ENCODE measurements at places on chromosomes 3 and 15.

GRCh38 chr3:148554367-148554766 is 143.3 kb upstream of the AGTR1 start:
- DNase-seq = no peak

DNA sequence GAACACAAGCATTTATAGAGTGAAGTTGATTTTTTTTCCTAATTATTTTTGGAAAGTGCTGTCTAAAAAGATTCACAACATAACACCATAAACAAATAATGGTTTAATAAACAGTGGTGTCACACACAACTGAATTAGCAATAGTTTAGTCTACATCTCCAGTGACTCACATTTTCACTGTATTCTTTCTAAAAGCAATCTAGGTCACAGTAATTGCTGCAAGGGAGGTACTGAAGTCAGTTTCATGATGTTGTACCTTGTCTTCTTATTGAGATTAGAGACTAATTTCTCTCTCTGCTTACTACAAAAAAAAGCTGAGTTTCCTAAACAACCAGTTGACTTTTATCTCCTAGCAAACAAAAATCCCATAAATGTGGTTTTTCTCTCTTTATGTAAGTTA is 29.6 kb downstream of the PLSCR4 start:
- no peak for DNase-seq

GRCh38 chr3:185479373-185479945 is 19.4 kb downstream of the TMEM41A start:
- DNase-seq = no peak

DNA sequence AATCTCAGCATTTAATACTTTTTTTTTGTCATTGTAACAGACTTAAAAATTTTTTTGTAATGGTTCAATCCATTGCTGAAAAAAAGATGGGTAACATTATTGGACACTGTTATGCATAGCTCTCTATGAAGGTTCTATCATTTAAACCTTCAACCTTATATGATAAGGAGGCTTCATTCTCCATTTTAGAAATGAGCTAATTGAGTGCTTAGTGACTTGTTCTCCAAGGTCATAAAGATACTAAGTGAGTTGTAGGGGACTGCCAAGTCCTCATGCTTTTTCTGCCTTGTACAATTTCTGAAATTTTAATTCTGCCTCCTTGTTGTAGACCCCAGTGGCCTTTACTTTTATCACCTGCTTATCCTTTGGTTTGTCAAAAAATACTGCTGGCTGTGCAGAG is 56.7 kb downstream of the MGA start:
- no peak for DNase-seq

GRCh38 chr3:192917028-192917403 is 640 bp downstream of the MB21D2 start:
- DNase-seq = no peak

- DNase-seq = no peak
Observed at GRCh38 chr3:126528800-126529541, 5.0 kb downstream of the CHST13 start.

- DNase-seq = no peak
Observed at GRCh38 chr3:172063456-172064432, 24.4 kb downstream of the FNDC3B start.

DNA sequence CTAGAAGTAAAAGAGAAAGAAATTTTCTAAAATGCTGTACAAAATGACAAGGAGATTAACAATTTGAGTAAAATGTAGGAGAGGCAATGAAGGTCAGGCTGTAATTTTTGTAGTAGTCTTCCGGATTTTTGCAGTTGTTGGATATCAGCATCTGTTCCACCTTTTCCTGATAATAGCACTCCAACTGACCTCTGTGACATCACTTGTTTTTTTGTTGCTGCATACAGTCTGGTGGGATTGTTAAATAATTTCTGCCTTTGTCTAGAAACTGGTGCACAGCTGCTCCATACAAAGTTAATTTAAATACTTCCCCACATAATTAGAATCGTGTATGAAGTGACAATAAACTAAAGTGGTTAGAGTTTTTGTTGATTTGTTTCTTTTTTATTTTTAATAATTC is 731.4 kb downstream of the PLOD2 start:
- DNase-seq = no peak

DNA sequence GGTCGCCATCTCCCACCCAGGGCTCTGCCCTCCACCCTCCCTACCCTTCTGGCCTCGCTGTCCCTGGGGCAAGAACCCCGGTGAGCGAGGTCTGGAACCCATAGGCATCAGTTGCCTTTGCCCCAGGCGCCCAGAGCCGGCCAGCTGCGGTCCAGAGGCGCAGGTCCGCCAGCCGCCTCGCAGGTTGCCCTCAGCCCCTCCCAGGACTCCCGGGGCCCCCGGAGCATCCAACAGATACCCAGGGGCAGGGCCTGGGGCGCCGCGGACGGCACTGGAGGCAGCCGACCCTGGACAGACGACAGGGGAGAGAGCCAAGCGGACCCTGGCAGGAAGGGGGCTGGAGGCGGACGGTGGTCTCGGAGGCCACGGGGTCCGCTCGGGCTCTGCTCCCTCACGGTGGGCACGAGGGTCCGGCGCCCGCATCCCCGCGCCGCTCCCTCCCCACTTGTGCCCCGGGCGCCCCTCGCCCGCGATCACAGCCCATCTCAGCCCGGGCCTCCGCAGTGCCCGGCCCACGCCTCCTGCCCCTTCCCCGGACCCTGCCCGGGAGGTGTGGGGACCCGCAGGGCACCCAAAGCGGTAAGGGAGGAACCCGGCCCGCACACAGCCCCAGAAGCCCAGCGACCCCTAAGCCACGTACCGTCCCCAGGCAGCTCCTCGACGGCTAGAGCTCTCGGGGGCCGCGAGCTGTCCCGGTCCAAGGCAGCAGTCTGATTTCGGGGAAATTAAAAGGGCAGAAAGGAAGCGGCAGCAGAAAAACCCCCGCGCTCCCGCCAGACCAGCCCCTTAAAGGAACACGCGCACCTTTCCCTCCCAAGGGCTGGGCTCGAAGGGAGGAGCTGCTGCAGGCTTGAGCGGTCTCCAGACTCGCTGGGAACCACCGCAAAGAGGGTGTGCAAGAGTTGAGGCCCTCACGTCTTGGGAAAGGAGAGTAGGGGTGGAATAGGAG is at the start of gene HAPLN3:
TSS of gene HAPLN3 (minus strand) at position 726 of the 949 bp plus-strand sequence. CDS start 8,246 bp downstream, outside the sequence.
- no peak for DNase-seq

- no peak for DNase-seq
Observed at GRCh38 chr3:156483426-156483825, 71.5 kb downstream of the SSR3 start.

GRCh38 chr15:34714476-34715121 is 40.2 kb downstream of the GJD2 start:
- DNase-seq = no peak

GRCh38 chr3:38600551-38600950 is 48.9 kb downstream of the SCN5A start:
- DNase-seq = no peak

DNA sequence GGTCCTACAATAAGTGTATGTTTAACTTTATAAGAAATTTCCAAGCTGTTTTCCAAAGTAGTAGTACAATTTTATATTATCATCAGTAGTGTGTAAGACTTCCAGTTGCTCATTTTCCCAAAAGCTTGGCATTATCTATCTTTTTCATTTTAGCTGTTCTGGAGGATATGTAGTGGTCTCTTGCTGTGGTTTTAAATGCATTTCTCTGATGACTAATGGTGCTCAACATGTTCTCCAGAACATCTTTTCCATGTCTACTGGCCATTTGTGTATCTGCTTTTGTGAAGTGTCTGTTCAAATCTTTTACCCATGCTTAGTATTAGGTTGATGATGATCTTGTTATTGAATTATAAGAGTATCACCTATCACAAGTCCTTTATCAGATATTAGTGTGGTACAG is 13.3 kb downstream of the BCL2A1 start:
- DNase-seq = no peak

DNA sequence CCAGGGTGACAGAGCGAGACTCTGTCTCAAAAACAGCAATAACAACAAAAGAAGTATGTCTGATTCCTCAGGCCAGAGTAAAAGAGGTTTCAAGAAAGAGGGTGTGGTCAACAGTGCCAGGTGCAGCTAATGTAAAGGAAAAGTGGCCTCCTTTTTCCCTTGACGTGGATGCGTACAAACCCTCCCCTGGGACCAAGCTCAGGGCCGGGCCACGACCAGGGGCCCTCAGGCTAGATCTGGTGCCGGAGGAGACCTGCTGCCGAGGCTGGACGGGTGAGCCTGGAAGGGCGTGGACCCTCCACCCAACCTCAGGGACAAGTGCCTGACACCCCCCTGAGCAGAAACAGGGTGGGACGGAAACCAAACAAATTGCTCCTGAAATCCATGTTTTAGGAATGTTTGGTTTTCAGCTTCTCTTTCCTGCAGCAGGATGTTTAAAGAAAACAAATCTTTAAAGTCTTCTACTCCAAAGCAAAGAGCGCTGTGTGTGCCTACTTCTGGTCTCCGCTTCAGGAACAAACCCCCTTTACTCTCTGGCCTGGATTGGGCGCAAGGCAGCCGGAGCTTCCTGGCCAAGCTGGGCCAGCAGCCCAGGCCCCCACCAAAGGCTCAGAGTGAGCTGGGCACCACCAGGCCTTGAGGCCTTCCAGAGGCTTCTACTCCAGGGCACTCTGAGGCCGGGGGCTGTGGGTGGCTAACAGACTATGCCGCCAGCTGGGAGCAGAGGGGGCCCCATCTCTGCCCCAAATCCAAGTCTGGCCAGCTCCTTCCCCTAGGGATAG is 21.4 kb downstream of the ZDHHC19 start:
- DNase-seq = no peak

GRCh38 chr15:82846621-82847020 is 37.2 kb downstream of the WHAMM start:
- DNase-seq = no peak

- no peak for DNase-seq
Observed at GRCh38 chr3:160665784-160666526, 11.0 kb upstream of the ARL14 start.

- no peak for DNase-seq
Observed at GRCh38 chr3:120177707-120178306, 83.6 kb upstream of the GSK3B start.

GRCh38 chr3:14131134-14131533 is 6.3 kb downstream of the TMEM43 start:
- DNase-seq = no peak

GRCh38 chr3:133447750-133448477 is 48.1 kb downstream of the BFSP2 start:
- DNase-seq = no peak

DNA sequence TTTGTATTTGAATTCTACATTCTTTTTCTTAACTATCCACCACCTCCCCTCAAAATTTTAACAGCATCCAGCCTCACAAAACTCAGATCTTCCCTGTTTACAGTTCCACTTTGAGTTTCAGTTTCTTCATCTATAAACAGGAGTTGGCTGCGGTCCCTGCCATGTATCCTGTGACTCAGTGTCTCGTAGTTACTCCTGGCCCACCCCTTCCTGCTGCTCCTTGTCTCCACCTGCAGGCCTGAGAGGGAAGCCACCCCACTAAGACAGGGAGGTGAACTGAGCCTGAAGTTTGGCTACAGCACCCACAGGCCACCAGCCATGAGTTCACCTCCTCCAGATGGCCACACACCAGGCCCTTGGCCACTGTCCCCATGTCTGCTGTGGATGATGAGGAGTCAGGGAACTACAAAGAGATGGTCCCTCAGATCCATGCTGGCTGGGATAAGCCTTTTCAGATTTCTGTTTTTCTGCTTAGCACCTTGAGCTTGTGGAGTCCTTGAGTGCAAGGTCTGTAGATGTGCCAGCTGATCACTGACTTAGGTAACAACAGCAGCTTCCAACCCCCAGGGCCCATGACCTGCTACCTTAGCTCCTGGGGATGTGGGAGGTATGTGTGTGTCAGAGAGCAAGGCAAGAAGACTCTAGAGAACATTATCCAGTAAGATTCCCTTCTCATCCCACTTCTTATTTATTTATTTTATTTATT is 37.5 kb downstream of the CD86 start:
- DNase-seq = no peak

DNA sequence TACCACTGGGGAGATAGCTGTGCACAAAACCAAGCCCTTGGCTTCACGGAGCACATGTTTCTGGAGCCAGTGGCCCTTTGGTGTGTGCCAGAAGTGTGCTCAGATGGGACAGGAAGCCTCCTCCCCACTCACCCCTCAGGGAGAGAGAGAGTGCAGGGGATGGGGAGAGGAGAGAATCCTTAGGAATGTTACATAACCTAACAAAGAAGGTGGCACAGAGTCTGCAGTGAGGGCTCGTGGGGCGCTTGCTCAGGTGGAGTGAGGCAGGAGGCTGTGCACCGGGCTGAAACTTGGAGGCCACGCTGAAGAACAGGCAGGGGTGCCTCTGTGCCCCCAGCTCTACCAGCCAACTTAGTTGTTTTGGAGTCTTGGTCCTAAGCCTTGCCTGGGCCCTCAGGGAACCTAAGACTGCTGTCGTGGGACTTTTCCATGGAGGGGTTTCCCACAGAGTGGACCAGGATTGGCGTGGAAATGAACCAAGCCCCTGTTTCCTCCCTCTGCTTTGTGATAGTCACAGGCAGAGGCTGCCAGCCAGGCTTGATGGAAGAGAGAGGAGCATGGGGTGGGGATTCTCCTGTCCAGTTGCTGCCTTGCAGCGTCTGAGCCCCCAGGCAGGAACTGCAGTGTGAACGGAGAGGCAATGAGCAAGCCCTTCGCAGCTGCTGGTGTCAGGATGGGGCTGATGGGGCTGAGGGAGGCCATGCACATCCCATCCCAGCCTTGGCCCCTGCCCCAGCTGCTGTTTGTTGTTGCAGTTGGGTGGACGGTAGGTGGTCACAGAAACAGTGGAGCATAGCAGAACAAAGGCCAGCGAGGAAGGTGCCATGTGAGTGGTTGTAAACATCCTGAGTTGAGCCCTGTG is 32.7 kb downstream of the PDIA5 start:
- no peak for DNase-seq

DNA sequence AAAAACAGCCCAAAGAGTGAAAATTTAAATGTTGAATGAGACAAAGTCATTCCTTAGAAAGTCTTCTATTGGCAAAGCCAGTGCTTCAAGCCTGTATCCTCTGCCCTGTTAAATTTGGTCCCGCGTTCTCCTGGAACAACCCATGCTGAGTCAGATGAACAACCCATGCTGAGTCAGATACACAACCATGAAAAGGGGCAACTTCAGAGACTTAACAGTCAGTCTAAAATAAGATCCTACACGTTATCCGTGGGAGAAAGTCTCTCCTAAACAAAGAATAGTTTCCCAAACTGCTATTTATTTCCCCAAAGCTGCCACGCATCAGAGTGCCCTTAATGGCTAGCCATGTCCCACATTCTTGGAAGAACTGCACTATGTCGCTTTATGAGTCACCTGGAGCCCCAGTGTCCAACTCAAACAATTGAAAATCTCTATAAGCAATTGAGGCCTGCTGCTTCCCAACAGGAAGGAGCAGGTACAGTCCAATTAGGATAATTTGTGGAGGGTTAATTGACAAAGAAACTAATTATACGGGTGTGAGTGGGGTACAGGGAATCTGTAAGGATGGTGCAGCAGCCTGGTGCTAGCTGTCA is 66.1 kb downstream of the WHAMM start:
- no peak for DNase-seq

Measured in stimulated activated CD8-positive, alpha-beta memory T cell treated with anti-CD3 and anti-CD28 coated beads, Interleukin-7, amount 100 ng/mL, for 1 hour (primary cell).